ENCODE measurements at places on chromosomes 4 and X.

DNA sequence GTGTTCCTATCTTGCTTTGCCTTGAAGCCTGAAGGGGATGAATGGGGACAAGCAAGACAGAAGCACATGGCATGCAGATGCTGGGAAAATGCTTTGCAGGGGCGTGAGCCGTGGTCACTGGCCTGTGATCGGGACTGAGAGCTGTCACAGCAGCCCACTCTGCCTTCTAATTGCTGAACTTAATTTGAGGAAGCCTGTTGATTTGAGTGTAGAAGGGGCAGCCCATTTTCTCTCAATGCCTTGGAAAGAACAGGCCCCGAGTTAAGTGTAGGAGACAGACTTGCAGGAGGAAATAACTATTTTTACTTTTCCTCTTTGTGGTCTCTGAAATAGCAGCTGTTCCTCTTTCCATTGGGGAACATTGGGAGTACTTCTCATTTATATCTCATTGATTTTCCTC is 26.1 kb upstream of the TBC1D1 start:
- no peak for DNase-seq

GRCh38 chrX:40709395-40709794 is 25.9 kb downstream of the MED14 start:
- DNase-seq = no peak

GRCh38 chrX:24167719-24168472 is 18.4 kb downstream of the ZFX start:
- no peak for DNase-seq

GRCh38 chrX:53584891-53585290 is 101.6 kb downstream of the HUWE1 start:
- DNase-seq = no peak

DNA sequence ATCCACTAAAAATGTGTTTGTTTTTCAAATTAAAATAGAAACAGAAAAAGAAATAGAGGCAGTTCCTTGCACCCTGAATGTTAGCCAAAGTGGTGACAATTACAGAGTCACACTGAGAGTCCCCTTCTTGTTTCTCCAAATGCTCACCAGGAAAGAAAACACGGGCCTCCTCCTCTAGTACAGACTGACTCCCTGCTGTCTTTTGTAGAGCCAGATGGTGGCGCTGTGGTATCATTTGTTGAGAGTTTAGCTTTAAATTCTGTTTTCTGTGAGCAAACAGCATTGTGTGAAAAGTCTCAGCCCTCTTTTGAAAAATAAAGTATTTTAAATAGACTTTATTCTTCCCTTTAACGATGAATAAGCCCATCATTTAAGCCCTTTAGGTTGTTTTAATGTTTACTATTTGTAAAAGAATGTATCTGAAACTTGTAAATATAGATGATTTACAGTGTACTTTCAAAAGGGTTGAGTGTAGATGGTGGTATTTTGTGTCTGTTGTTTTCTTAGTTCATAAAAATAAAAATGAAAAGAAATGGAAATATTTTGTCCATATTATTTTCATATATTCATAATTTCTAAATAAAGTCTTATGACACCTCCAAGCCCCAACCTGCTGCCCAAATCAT is 36.9 kb upstream of the ATOH1 start:
- DNase-seq = peak; percentile 47

DNA sequence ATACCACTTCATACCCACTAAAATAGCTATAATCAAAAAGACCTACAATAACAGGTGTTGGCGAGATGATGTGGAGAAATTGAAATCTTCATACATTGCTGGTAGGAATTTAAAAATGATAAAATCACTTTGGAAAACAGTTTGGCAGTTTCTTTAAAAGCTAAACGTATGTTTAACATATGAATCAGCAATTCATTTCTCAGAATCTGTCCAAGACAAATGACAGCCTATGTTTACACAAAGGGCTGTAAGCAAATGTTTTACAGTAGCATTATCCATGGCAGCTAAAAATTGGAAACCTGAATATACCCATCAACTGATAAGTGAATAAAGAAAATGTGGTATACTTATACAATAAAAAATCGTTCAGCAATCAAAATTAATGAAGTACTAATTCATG is 33.0 kb upstream of the ABCG2 start:
- DNase-seq = no peak

DNA sequence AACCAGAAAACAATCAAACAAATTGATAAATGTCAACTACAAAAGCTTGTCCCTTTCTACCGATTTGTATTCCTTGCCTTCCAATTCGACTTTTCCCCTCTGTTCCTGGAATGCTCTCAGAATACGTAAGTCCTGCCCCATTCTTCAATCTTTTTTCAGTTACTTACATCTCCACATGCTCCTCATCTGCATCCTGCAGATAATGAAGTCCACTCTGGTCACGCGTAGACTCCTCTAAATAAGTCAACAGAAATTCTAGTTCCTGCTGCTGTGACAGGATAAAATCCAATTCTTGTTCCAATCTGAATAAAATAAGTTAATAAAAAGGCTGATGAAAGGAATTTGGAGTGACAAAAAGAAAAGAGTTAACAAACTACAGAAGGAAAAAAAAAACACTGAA is 34.4 kb upstream of the RBM41 start:
- no peak for DNase-seq

- no peak for DNase-seq
Observed at GRCh38 chr4:116413222-116413621, 672.2 kb downstream of the TRAM1L1 start.

- no peak for DNase-seq
Observed at GRCh38 chr4:26459756-26460530, 30.3 kb downstream of the CCKAR start.

DNA sequence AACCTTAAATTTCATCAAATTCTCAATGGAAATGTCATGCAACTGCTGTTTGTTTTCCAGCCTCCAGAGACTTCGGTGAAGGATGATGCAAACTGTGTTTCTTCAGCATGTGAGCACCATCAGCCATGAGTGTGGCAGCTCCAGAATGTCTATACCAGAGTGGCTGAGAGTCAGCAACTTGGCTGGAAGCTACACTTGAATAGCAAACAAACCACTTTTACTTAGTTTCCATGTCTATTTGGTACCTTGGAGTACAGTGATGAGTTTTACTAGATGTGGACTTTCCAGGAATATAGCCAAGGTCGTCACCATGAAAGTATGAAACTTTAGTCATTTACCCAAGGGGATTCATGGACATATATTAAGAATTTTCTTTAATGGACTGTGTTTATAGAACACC is 4.3 kb upstream of the IL21 start:
- no peak for DNase-seq

- no peak for DNase-seq
Observed at GRCh38 chr4:153542834-153543233, 76.7 kb downstream of the TMEM131L start.

DNA sequence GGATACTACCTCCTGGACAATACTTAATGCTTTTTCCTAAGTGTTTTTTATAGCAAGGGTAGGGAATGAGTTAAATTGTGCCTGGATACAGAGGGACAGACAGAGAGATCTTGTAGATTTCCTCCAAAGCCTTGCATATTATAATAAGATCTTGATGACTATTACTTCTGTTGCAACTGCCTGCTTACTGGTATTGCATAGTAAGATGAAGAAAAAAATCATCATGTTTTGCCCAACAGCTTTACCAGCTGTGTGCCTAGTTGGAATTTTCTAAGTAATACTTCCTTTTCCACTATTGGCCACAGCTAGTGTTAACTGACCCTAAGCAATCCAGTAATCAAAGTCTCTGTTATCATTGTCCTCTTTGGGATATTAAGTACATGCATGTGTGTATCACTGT is 139.0 kb downstream of the DCK start:
- DNase-seq = no peak

DNA sequence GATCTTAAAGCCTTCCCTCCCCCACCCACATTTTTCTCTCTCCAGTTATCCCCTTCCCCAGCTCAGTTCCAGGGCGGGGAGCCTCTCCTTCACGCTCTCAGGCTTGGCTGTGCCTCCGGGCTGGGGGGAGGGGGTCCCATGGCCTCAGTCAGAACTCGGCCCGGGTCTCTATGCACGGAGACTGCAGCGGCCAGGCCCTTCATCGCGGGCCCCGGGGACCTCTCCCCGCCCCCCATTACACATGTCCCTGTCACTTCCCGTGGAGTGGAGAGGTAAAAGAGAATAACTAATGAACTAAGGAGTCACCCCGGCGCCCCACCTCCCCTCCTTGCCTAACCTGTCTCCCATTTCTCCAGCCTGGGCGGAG is 838 bp upstream of the PRICKLE3 start:
- no peak for DNase-seq

GRCh38 chr4:168408620-168409019 is 71.7 kb downstream of the DDX60L start:
- DNase-seq = peak; percentile 22

- no peak for DNase-seq
Observed at GRCh38 chr4:75028196-75028854, 95.4 kb downstream of the PARM1 start.

DNA sequence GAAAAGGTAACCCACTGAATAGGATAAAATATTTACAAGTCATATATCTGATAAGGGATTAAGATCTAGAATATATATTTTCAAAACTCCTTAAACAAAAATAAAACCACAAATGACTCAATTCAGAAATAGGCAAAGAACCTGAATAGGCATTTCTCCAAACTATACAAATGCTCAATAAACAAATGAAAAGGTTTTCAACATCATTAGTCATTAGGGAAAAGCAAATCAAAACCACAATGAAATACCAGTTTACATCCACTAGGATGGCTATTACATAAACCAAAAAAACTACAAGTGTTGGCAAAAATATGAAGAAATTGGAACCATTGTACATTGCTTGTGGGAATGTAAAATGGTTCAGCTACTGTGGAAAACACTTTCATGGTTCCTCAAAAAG is 167.0 kb upstream of the GALNT7 start:
- DNase-seq = no peak

DNA sequence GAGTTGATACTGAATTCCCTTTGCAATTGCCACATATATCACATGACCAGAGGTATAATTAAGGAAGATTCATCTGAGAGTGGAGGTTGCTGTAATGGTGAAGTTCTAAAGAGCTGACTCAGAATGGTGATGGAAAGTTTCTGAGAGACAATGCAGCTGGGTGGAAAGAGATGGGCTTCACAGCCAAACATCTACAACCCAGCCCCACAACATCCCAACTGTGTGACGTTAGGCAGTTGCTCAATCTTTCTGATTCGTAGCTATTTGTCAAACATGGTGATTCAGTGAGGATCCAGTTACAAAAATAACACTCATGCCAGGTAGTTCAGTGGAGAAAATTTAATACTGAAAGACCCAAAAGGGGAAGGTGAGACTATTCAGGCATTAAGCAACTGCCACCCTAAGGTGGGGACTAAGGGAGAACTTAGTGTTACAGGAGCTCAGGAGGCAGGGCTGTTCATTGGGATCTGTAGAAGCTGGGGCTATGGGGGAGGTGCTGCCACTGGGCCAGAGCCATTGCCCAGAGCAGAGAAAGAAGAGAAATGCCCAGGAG is 6.9 kb upstream of the AFF1 start:
- DNase-seq = no peak

GRCh38 chr4:174189392-174190015 is 94.0 kb downstream of the FBXO8 start:
- DNase-seq = no peak

- no peak for DNase-seq
Observed at GRCh38 chrX:37871626-37872302, 24.4 kb upstream of the DYNLT3 start.

GRCh38 chr4:141016117-141016798 is 117.0 kb downstream of the RNF150 start:
- no peak for DNase-seq

All from left renal pelvis (tissue), 4 donors.